Activated naive CD4-positive, alpha-beta T cell (primary cell): ENCODE measurements at places on chromosomes 7 and 10.

- no peak for DNase-seq
These were observed 181.6 kb downstream of the SND1 start for GRCh38 chr7:127833641-127834040.

DNA sequence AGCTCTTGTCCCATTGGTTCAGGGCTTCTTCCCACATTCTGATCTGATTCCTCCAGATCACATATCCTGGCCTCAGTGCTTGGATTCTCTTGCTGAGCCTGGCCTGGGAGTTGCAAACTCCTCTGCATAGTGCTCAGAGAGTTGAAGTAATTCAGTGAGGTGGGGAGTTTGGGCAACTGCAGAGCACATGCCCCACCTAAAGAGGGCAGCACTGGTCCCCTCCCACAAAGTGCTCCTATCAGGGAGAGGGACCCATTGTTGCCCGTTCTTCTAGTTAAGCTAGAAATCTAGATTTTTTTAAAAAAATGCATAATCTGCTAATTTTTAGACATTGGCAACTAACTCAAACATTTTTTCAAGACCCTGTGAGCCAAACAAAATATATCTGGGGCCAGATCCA, 45.1 kb downstream of the CHN2 start:
- DNase-seq: no peak

DNA sequence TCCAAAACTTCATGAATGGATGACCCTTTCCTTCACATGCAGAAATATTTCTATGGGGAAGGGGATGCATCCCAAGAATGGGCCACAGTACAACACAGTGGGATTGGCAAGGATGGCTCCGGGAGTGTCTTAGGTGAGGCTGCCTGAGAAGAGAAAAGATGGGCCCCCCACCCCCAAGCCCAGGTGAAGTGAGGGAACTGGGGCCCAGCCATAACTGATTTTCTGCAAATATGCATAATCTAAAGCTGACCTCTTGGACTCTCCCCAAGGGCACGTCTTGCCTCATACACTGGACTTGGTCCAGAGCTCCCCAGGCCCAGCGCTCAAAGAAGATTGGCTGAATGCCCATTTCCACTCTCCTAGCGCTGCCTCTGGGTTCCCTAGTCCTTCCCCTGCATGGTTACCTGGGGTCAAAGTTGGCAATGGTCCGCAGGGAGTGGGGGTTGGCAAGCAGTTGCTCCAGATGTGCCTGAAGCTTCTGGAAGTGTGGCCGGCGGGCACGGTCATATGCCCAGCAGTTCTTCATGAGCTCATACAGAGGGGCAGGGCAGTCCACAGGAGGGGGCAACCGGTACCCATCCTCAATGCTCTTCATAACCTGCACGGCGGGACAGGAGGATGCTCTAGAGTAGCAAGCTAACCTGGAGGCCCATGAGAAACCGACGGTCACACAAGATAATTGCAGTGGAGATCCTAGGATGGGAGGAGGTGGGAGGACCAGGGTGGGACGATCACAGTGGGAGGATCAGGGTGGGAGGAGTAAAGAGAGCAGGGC, 12.3 kb downstream of the ZYX start:
- DNase-seq: no peak

DNA sequence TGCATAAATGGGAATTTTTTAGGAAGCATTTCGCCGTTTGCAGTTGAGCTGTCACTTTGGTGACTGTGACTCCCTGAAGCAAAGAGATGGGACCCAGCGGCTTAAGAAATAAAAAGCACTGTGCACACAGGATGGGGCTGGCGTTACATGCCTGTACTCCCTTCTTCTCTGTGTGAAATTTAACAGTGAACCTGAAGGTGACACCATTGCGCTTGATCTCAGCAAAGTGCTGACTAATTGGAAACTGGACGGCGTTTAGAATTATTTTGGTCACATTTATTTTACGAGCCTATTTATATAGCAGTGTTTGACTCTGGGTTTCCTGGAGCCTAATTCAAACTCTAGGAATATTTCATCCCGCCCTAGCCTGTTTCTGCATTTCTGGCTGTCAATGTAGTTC, 146.2 kb downstream of the PAXIP1 start:
- no peak for DNase-seq

GRCh38 chr10:20747782-20748181, 149.3 kb downstream of the NEBL start:
- DNase-seq: no peak

DNA sequence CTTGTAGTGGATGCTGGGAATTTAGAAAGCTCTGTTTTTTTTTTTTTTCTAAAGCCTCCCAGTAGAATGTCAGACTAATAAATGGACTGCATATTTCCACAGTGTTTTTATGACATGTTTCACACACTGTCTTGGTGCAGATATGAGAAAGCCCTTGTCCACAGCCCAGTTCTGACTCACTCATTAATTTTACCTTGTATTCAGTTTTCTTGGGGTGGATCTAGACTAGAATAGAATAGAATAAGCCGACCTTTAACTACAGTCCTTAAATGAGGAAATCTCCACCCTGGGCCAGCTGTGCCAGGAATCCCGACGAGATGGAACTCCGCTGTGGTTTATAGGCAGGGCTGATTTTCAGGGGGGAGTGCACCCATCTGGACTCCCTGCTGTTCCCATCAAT, 274.7 kb downstream of the NRG3 start:
- no peak for DNase-seq
